ENCODE measurements at places on chromosomes 11 and 22.
A peak's percentile ranks its signal among the peaks of the same experiment; 100 is the strongest.

- DNase-seq, result no peak
These were observed 7.6 kb downstream of the KLHL35 start for GRCh38 chr11:75425422-75425821.

GRCh38 chr11:64181506-64182411, 4.2 kb upstream of the STIP1 start:
- DNase-seq, result peak; percentile 42

DNA sequence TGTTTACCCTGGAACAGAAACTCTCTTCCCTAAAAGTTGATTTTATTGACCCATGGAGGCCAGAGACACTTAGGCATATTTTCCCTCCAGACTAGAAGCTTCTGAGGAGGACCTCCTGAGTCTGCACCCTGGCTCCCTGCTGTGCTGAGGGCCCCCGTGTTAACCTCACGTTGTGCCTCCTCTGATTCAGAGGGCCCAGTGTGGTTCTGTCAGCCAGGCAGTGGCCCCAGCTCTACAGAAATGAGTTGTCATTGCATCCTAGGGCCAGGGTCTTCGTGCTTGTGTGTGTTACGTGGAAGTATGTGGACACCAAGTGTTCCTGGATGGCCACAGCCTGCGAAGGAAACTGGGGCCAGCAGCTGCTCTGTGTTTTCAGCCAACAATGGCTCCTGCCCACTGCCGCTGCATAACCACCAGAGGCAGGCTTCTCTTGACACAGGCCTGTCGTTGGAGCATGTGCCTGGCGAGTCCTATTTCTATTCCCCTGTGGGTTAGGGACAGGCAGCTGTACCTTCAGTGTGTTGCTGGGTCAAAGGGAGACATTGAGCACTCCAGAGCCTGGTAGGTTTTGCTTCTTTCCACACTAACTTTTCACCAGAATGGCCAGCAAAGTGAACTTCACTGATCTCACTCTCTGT, 44.5 kb downstream of the MED15 start:
- DNase-seq, result no peak

DNA sequence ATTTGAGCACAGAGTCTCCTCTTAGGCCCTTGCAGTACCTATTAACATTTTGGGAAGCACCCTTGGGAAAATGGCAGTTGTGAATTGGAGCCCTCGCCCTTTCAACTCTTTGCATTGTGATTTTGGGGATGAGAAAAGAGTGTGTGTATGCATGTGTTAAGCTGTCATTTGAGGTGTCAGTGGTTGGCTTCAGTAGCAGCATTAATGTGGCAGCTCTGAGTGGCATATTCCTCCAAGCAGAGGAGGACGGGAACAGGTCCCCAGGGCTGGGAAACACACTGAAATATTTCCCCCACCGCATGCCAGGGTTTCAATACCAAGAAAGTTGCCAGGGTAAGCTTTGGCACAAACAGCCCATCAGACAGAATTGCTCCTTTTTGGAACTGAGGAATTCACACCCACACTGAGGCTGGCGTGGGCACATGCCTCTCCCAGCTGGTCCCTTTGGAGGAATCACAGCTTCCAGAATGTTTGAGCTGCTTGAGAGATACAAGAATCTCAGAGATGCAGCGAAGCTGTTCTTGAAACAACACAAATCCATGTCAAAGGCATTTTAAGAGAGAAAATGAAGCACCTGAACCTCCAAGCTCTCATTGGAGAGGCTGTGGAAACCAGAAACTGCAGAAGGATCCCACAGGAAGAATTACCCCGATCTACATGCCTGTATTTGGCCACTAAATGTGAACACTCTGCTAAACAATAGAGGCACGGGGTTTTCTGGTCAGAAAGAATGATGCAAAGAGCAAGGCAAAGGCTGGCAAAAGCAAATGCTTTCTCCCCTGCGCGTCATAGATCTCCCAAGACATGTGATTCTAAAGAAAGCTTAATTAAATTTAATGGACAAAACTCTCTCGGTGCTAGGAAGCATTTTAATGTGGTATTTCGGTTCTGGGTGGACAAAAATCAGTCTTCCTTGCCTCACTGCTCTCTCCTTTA, 67.2 kb upstream of the RCN1 start:
- DNase-seq, result no peak

GRCh38 chr11:114097832-114098231, 38.3 kb downstream of the ZBTB16 start:
- DNase-seq, result no peak

GRCh38 chr22:26718905-26719304, 61.5 kb downstream of the MIAT start:
- no peak for DNase-seq

GRCh38 chr22:22245256-22245909, 797 bp downstream of the VPREB1 start:
- DNase-seq, result no peak

- DNase-seq, result no peak
These were observed 70.6 kb downstream of the PDHX start for GRCh38 chr11:34986883-34987520.

GRCh38 chr22:46801826-46802607, 39.6 kb downstream of the TBC1D22A start:
- DNase-seq, result no peak

DNA sequence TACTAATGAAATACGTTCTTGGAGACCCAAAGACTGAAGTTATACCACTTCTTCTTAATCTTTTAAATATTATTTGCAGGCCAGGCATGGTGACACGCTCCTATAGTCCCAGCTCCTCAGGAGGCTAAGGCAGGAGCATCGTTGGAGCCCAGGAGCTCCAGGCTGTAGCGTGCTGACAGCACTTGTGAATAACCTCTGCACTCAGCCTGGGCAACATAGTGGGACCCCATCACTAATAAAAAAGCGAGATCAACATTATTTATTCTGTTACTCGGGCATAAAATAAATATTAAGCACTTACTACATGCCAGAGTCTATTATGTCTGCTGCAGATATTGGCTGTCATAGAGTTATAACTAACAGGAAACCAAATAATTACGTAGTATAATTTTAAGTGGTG, 720 bp upstream of the MED17 start:
- no peak for DNase-seq

- no peak for DNase-seq
These were observed 469.8 kb upstream of the KIRREL3 start for GRCh38 chr11:127470306-127470884.

DNA sequence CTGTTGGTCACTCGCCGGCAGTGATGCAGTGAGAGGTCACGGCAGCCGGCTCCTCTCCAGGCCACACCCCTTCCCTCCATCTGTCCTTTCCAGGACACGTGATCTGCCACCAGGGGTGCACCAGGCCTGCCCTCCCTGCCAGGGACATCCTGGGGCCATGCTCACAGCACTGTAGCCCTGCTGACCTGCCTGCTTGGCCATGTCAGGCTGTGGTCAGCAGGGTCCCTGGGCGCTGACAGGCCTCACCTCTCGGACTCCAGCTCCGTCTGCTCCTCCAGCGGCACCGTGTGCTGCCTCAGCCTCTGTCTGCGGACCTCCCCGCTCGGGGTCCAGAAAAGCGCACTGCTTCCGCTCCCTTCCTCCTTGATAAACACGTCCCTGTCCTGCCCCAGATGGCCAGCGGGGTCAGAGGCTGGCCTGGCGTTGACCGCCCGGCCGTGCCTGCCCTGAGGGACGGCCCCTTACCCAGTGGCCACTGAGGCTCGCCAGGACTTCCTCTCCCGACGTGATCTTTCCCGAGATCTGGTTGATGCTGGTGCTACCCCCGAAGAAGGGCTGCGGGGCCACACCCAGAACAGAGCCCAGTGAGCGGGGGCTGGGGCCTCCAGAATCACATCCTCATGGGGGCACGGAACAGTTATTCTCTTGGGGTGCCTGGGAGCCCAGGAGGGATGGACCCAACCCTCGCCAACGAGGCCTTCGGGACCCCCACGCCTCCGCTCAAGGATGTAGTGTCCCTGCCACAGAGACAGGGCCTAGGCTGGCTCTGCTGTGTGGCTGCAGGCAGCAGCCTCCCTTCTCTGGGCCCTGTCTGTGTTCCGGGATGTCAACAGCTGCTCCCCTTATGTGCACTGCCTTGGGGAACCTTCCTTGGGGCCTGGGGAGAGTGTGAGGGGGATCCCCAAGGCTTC, 36.3 kb upstream of the CARS1 start:
- DNase-seq, result no peak

GRCh38 chr22:43170131-43170480, 16.8 kb downstream of the TTLL12 start:
- DNase-seq, result no peak

- DNase-seq, result no peak
These were observed at the start of gene TMEM225 for GRCh38 chr11:123885570-123885969. TMEM225 (minus strand) TSS chr11:123885670; CDS start chr11:123885425, 245 bp downstream.

DNA sequence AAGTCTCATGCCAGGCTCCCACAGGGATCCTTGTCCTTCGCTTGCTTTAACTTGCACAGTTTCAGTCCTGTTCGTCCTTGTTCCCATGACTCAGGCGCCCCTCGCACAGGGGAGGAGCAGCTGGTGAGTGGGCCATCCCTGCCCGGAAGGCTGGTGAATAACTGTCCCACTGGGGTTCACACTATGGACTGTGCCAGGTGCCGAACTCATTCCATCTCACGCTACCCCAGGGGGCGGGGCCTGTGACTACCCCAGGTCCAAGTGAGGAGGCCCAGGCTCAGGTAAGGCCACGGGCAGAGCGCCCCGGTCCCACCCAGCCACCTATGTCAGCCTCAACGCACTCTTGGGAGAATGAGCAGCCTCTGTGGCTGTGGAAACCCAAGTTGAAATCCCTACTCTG, 7.2 kb upstream of the CARD10 start:
- DNase-seq, result peak; percentile 37

DNA sequence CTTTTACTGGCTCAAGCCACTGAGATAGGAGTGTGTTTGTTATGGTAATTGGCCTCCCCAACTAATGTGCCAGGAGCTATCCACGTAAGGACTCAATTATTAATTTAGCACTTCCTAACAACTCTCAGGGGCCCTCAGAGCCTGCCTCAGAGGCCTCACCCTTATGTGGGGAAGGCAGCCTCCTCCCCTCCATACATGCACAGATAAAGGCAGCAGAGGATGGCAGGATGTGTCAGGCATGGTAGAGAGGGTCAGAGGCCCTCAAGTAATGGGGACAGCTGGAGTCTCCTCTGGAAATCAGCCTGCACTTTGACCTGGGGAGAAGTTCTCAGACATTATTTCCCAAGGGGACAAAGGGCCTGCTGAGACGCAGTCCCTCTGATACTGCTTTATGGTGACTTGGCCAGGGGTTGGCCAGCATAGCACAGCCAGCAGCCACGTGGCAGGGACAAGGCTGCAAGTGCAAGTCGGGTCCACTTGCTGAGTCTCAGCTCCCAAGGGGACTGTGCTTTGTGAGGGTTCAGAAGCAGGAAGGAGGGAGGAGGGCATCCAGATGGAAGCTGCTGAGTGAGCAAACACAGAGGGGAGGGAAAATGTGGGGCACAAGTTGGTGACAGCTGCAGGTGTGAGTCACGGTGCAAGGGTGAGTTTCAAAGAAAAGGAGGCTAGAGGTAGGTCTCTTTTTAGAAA, 17.0 kb downstream of the MOGAT2 start:
- DNase-seq, result no peak

DNA sequence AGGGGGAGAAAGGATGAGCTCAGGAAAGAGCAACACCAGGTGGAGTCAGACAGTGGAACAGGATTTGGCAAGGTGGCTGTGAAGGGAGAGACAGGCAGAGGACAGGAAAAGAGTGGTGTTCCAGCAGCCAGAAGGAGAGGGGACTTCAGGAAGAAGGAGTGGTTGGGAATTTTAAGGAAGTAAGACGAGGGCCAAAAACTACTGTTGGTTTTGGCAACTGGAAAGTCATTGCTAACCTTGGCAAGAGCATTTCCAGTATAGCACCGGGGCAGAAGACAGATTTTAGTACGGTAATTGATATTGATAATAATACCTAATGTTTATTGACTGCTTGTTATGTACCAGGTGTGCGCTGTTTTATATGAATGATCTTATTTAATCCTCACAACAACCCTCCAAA, 15.4 kb upstream of the DDX6 start:
- no peak for DNase-seq

- no peak for DNase-seq
These were observed 8.6 kb downstream of the DNHD1 start for GRCh38 chr11:6505577-6506240.

GRCh38 chr11:76280151-76280881, 74.0 kb upstream of the WNT11 start:
- no peak for DNase-seq

- no peak for DNase-seq
These were observed 49.0 kb upstream of the PPP6R3 start for GRCh38 chr11:68411501-68411991.

- no peak for DNase-seq
These were observed 1.2 kb downstream of the FBLN1 start for GRCh38 chr22:45503816-45504372.

DNA sequence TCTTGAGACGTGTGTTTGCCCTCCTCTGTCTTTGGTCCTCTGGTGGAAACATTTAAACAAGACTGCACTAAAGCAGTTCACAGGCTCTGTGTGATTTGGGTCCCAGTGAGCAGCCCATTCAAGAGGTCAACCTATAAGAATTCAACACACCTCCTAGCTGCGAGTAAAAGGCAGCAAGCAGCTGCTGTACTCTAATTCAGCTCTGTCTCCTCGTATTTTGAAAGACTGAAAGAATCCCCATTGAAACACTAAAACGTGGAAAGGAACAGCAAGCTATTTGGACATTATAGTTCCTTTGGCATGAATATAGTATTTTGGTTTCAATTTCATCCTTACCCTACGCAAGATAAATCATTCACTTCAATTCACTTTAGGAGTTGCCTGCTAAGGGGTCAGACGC, 1046.7 kb downstream of the DLG2 start:
- DNase-seq, result no peak

DNA sequence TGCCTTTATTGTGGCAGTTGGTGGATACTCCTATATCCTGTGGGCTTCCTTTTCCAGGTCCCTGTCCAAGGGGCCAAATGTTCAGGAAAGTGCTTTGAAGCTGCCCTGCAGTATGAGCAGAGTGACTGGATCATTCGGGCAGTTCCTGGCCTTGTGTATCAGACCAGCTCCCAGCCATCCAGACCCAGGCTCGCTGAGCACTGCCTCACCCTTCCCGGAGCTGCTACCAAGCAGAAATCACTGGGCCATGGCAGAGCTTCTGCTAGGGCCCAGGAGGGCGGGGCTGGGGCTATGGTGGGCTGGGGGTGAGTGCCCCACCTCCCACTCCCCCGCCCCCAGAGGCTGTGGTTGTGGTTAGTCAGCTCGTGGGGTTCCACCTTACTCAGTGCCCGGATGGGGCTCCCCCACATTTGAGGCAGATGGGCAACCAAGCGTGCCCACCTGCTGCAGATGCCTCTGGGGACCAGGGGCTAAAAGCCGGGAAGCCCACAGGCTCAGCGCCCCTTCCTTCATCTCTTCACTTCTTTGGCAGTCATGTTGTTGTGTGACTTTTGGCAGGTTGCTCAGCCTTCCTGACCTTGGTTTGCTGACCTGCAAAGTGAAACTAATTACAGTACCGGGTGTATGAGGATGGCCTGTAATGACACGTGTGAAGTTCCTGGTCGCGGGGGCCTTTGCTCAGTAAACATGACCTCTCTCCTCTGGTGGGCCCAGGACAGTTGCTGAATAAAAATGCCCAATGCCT, 2.1 kb upstream of the LRRC32 start:
- DNase-seq, result no peak

- no peak for DNase-seq
These were observed 5.6 kb downstream of the TMEM86A start for GRCh38 chr11:18704045-18704645.

GRCh38 chr11:95599959-95600586, 189.5 kb downstream of the FAM76B start:
- no peak for DNase-seq

Data from GOT3 (cell line).